ENCODE measurements at places on chromosomes 16 and 17.
A peak's percentile ranks its signal among the peaks of the same experiment; 100 is the strongest.

DNA sequence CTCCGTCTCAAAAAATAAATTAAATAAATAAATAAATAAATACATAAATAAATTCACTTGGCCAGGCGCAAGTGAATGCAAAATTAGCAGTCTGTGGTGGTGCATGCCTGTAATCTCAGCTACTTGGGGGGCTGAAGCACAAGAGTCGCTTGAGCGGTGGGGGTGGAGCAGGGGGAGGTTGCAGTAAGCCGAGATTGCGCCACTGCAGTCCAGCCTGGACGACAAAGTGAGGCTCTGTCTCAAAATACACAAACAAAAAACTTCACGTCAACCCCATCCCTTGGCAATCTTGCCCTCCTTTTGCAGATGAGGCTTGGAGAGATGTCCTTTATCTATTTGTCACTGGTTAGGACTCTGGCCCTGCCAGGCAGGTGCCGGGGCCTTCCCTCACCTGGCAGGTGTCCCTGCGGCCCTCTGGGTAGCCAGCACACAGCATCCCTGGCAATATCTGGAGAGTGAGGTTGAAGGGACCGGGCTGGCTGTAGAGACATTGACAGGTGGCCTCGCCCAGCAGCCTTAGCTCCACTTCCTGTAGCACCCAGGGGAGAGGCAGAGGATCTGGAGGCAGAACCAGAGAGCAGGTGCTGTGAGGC lies 4.4 kb downstream of the PRSS36 start:
- no peak for DNase-seq

DNA sequence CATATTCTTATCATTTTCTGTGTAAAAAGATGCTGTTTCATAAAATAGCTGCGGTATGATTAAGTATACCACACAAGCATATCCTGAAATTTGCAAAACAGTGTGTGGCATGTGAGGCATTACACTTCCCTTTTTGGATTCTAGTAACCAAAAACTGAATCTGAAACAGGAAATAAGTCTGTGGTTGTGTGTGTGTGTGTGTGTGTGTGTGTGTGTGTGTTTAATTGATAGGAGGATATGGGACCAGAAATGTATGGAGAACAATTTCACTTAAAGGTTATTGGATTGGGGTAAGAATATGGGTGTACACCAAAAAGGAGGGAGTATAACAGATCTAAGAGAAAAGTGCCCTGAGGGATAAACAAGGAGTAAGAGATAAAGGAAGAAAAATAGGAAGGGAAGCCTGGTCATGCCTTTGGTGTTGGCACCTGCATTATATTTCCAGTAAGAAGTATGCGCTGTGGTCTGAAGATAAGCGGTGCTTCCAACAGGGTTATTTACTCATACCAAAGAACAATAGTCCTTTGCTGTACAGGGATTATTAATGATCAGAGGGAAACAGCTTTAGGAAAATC lies 4.0 kb downstream of the LYRM1 start:
- DNase-seq: peak; percentile 85

- DNase-seq: no peak
These were observed 9.4 kb upstream of the ELAC2 start for GRCh38 chr17:13027246-13027645.

DNA sequence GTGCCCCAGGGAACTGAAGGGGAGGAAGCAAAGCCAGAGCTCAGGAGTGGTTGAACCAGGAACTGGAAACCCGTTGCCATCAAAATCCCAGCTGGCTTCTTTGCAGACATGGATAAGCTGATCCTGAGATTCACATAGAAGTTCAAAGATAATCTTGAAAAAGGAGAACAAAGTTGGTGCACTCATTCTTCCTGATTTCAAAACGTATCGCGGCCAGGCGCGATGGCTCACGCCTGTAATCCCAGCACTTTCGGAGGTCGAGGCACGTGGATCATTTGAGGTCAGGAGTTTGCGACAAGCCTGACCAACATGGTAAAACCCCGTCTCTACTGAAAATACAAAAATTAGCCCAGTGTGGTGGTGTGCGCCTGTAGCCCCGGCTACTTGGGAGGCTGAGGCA lies 7.1 kb downstream of the RAP1GAP2 start:
- no peak for DNase-seq

DNA sequence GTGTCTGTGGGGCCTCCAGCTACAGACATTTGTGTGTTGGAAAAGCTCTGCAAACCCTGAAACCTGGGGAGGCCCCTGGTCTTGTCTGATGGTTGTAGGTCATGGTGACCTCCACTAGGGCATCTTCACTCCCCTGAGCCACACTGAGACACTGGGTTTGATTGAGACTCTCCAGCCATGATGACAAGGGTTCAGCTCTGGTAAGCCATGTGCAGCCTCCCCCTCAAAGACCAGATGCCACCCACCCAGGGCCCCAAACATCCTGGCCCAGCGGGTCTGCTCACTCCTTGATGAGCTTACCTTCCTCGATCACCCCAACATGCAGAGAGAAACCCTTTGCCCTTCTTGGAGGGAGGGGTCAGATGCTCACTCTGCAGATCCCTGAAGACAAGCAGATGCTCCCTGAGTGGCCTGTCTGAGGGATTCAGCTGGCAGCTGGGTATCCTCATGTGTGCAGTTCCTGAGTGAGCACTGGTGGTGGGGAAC lies 101.6 kb downstream of the METRNL start:
- DNase-seq: no peak
